Activated CD8-positive, alpha-beta memory T cell treated with anti-CD3 and anti-CD28 coated beads for 24 hours (primary cell): ENCODE measurements at places on chromosomes 3 and 15.

DNA sequence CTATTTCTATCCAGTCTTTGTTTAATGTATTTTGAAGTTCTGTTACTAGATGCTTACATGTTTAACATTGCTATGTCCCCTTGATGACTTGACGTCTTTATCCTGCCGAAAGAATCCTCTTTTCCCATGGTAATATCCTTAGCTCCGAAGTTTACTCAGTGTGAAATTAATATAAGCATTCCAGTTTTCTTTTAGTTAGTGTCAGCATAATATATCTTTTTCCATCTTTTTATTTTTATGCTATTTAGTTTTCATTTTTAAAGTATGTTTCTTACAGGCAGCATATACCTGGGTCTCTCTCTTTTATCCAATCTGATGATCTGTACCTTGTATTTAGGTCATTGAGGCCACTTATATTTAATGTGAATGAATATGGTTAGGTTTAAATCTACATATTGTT lies 39.1 kb upstream of the MEF2A start:
- no peak for DNase-seq

DNA sequence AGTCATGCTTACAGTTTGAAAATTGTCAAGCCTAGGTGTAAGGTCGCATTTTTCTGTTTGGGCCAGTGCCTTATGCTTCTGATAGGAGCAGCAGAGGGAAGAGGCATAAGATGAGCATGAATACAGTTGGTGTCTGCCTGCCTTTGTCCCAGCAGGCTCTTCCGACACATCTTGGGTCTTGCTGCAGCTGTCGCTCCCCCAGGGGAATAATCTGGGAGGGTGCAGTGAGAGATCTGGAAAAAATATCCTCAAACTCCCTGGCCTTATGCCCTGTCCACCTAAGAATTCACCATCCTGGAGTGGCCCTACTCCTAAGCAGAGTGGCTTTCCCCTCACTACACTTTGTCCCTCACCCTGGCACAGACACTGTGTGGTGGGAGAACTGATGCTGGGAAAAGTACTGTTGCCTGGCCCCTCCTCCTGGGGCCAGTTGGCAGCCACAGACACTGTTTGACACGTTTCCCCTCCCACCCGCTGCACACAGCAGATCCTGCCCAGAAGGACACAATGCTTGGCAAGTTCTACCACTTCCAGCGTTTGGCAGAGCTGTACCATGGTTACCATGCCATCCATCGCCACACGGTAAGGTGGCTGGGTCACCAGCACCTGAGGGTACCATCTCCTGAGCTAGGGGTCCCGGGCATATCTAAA lies 21.1 kb upstream of the RHO start:
- no peak for DNase-seq

DNA sequence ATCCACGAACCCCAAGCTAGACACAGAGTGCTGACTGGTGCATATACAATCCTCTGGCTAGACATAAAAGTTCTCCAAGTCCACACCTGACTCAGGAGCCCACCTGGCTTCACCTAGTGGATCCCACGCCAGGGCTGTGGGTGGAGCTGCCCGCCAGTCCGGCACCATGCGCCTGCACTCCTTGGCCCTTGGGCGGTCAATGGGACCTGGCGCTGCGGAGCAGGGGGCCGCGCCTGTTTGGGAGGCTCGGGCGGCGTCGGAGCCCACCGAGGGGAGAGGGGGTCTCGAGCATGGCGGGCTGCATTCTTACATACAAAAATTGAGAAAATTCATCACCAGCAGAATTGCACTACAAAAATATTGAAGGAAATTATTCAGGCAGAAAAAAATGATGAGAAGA lies 120.7 kb upstream of the FAN1 start:
- no peak for DNase-seq

DNA sequence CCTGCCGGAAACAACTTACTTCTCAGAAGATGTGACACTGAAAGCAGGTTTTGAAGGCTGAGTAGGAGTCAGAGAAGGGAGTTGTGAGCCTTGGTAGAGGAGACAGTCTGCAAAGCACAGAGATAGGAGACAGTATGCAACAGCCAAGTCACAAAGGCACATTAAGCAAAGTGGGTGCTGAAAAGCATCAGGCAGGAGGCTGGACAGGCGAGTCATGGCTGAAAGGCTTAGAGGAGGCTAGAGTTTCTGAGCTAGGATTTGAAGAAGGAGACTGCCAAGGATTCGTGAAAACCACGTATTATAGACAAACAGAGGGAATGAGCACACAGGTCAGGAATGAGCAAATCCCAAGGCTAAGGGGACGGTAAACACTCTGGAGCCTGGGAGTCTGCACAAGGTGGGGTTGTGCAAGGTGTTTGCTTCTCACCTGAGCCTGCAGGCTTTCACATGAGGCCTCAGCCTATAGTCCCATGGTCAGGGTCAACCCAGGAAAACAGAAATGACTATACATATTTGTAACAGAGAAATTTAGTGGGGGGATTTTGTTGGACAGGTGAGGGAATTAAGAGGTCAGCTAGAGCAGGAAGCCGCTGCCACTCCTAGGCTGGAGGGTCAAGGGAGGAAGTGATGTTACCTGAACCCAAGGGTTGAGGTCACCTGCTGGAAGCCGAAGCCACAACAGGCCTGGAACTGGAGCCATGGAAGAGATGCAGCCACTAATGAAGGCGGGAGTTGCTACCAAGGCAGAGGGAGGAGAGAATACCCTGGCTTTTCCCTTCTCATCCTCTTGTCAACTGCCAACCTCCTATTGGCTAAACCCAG lies 23.1 kb upstream of the TRIM71 start:
- DNase-seq, result no peak

- no peak for DNase-seq
Observed at GRCh38 chr3:114569186-114569585, 275.4 kb downstream of the TIGIT start.

DNA sequence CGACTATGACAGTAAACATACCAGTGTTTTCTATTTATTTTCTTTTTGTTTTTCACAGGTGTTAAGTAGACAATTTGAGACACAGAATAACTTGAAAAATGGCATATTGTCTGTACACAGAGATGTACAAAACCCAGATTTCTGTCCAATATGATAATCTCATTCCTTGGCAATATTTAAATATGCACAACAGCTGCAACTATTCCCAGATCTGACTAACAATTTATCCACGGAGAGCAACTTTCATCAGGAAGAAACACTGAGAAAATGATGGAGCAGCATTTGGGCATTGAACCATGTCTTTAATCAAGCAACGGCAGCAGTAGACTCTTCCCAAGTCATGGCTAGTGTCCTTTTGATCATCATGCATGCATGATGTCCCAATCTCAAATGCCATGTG lies 452.6 kb downstream of the ZPLD1 start:
- DNase-seq, result no peak

DNA sequence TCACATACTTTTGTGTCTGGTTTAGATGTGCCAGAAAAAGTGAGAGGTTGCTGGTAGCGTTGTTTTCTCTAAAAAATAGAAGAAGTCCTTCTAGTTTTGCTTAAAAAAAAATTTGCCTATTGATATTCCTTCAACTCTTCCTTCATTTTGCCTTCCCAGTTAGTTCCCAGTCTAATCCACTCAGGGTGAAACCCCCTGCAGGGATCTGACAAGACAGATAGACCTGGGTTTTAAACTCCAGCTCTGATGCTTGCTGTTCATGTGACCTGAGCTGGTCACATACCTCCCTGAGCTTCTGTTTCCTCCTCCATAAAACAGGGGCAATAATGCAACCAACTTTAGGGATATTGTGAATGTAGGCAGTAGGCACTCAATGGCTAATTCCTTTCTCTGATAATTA lies 18.6 kb upstream of the KCTD6 start:
- no peak for DNase-seq

- no peak for DNase-seq
Observed at GRCh38 chr3:146131616-146132410, 29.2 kb downstream of the PLOD2 start.

DNA sequence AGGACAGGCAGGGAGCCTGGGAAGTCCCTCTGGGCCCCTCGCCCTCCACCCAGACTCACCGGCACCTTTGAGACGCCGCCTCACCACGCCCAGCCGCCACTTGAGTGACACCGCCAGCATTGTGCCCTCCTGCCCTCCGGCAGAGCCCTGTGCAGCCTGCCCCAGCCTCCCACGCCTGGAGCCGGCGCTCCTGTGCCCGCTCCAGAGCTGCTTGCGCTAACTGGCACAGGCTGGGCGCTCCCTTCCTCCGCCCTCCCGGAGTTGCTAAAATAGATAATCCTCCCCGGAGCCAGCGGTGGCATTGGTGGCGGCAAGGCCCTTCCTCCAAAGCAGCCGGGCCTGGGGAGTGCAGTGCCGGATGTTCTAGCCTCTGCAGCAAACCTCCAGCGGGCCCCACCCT lies 15.7 kb upstream of the GRIP2 start:
- DNase-seq, result no peak

DNA sequence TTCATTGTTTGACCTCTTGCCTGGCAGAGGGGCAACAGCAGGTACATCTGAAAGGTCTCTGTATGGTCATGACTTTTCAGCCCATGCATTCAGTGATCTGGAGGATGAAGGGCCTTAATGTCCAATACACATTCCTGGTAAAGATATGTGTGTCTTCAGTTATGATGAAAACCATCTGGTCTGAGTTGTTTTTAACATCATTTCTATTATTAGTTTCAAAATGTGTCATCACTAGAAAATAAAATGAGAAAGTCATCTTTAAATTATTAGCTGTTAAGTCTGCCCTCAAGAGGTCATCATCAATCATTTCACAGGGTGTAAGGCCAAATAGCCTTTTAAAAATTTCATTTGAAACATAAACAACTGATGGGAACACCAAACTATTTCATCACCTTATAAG lies 92.1 kb upstream of the PLSCR4 start:
- no peak for DNase-seq

- no peak for DNase-seq
Observed at GRCh38 chr3:149678351-149678950, 20.6 kb upstream of the WWTR1 start.

DNA sequence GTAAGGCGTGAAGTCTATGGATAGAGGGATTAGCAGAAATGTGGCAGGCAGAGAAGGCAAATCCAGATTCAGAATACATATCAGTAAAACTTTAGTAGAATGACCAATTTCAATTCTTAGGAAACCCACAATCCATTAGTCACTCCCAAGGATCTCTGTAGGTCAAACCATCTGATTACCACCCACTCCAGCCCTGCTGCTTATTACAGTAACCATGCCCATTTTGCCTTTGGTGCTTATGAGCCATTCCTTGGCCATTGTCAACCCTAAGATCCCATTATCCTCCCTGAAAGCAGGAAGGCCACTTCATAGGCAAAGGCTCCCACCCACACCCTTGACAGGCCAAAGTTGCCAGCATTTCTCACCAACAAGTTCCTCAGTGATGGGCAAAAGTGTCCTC lies 5.1 kb upstream of the KLHL40 start:
- DNase-seq, result no peak

GRCh38 chr15:58179741-58180381 lies 41.7 kb downstream of the AQP9 start:
- DNase-seq, result no peak

- DNase-seq, result no peak
Observed at GRCh38 chr3:170746175-170746942, 123.6 kb downstream of the RPL22L1 start.

DNA sequence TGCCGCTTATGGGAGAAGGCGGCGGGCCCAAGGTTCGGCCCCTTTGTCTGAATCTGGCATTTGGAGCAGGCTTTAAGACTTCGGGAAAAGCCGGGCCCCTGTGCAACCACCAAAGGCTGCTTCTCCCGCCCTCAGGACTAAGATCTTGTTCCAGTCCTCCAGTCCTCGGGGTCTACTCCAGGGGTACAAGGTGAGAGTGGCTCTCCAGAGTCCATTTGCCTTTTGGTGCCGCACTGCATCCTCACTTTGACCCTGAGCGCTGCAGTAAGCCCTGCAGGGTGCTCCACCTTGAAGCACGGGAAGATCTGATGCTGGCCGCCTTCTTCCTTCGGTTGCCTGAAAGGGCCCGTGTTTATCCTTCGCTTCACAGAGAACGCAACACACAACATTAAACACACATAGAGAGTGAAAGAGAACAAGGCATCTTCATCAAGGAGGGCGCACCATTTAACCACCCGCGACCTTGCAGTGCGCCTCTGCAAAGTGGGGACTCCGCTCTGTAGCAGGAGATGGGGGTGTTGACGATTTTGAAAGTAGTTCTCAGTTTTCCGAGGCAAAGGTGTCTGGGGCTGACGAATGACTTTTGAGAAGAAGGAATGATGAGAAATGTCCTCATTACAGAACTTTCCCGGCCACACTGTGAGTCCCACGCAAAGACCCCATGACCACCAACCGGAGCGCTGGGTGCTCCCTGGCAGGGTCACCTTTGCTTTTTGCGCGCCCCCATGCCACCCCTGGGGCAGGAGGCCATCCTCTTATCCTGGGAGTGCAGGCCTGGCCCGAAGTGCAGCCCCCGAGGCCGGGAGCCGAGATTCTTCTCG lies 1.0 kb downstream of the PIGZ start:
- DNase-seq, result no peak

GRCh38 chr15:74133694-74134386 lies 3.5 kb downstream of the ISLR2 start:
- peak; percentile 59 for DNase-seq

DNA sequence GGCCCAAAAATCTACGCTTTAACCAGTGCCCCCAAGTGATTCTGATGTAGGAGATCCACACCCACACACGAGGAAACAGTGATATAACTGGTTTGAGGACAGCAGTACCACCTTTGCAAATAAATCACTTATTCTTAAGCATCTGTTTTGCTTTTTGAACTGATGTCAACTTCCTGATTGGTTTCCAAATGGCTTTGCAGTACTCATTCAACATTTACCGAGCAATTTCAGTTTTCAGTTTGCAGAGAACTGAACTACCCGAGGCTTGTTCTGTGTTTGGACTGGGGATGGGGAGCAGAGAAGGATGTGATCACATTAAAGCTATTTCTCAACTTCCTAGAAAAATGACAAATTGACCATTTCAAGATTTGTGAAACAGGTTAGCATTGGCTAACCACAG lies 1.1 kb upstream of the GYG1 start:
- no peak for DNase-seq

DNA sequence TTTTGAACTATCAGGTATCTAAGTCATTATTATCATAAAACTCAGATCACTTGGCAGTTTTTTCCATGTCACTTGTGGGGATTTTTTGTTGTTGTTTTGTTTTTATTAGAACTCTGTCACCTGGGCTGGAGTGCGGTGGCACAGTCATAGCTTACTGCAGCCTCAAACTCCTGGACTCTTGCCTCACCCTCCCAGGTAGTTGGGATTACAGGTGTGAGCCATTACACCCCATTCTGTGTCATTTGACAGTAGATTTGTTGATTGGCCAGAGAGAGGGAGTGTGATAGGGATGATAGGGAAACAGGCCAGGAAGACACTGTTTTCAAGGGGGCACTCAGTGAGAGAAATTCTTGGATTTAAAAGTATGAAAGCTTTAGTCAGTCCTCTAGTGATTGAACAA lies 54.7 kb upstream of the SCAANT1 start:
- no peak for DNase-seq

DNA sequence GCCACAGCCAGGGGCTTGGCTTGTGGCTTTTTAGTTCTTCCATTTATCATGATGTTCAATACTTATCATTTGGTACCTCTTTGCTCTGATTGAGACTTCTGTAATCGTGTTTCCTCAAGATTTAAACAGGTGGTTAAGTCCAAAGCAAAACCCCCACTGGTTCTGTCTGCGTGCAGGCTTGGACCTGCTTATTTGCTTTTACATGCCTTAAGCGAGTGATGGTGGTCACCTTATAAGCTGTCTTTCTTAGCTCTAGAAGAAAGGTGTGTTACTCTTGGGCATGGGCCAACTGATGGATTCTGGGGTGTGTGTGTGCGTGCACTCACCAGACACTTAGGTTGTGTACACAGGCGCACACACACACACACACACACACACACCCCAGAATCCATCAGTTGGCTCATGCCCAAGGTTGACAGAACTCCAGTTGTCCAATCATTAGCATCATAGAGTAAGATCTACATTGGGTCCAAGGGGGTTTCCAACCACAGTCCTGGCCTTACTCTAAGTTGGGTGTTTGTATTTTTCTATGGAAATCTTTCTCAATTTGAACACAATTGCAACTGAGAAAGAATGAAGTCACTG lies 1.2 kb downstream of the MYZAP start:
- DNase-seq, result no peak
